ENCODE measurements at places on chromosomes 3 and 15.

GRCh38 chr15:69515508-69515907 is 62.9 kb downstream of the RPLP1 start:
- no peak for DNase-seq

GRCh38 chr3:108598375-108598774 is 8.9 kb downstream of the DZIP3 start:
- no peak for DNase-seq

DNA sequence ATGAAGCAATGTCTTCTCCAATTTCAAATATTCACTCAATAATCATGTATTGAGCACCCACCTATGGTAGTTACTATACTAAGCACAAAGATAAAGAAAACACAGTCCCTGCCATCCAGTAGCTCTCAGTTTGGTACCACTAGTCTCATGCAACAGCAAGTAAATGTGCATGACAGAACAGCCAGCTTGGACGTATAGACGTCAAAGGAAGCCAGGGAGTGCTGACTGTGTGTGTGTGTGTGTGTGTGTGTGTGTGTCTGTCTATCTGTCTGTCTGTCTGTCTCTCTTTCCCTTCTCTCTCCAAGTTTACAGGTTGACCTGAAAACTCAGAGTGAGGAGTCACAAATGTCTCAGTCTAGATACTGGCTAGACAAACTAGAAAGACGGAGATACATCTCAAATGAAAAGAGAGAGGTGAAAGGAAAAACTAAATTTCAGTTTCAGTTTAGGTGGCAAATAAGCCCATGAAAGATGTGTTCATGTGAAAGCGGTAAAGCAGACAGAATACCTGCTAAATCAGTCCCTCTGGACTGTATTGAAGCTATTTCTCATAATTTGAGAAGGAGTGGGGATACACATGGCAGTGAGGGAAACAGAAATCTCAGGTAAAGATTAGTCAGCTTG is 141.1 kb upstream of the PTPRG start:
- DNase-seq = no peak

DNA sequence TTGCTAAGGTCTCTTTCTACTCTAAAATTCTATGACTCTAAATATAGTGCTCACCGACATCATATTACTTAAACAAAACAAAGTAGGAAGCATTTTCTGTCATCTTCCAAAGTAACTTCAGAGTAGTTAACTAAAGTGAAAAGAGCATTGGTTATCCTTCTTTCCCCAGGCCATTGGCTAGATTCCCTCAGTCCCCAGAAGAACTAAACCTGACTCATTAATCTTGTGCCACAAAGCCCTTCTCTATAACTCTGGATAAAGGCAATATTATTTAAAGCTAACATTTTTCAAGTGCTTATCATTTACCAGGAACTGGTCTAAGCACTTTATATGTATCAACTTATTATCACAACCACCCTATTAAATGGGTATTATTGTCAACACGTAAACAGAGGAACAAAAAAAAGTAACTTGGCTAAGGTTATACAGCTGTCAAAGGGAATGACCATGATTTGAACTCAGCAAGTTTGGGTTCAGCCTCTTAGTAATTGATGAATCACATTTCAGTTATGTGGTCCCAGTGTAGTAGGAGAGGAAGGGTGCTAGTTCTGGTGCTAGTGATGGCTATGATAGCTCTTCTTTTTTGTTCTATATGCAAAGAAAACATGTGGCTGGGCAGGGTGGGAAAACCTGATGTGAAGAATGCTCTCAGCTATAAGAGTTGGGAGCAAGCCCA is 304.9 kb downstream of the FGF12 start:
- DNase-seq = no peak

- DNase-seq = no peak
Measured at GRCh38 chr3:40971191-40972168, 227.8 kb upstream of the CTNNB1 start.

DNA sequence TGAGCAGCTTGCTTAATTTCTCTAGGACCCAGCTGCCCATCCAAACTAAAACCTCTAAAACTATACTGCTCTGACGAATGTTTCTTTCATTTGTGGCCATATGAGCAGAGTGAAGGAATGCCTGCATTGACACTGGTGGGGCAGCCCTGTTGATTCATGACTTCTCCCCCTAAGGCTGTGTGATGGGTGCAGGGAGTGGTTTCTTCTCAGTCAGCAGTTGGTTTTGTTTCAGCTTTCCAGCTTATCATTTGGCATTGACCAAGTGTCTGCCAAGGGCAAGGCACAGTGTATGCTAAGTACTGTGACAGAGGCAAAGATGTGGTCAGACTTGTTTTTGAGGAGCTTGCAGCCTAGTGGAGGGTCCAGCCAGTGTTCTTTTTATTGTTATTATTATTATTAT is 4.7 kb downstream of the ABHD6 start:
- DNase-seq = no peak

DNA sequence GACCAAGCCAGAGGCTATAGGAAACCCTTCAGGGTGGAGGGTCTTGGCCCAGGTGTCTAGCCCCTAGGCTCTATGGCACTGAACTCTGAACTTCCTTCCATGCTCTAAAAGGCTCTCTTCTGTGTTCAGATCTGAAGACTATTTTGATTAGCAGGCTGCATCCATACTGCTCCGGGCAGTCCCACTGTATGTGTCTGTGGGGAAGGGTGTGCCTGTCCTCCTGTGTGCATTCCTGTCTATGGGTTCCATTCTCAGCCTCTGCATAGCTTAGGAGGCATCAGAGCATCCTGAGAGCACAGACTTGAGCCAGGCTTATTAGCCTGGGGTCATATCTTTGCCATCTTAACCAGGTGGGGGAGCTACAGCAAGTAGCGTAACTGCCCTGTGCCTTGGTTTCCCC is 38.0 kb downstream of the EXOG start:
- DNase-seq = no peak

Data from esophagus squamous epithelium (tissue), 5 donors.